COR-L47 (cell line): ENCODE measurements at places on chromosomes 16 and 17.

DNA sequence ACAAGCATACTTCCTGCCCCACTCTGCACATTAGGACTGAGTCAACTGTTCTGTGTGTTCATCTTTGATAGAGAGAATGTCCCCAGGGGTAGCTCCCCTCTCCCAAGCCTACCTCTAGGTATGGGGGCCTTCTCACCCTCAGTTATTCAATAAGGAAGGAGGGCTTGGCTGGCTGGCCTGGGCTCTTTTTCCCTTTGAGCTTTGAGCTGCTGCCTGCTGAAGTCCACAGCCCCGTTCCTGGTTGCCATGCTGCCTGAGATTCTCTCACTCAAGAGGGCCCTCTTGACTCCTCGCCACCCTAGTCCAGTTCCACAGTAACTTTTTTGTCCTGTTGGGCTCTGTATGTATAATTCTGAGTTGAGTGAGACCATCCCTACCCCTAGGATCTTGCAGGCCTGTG is 5.1 kb downstream of the B3GNT9 start:
- no peak for DNase-seq

DNA sequence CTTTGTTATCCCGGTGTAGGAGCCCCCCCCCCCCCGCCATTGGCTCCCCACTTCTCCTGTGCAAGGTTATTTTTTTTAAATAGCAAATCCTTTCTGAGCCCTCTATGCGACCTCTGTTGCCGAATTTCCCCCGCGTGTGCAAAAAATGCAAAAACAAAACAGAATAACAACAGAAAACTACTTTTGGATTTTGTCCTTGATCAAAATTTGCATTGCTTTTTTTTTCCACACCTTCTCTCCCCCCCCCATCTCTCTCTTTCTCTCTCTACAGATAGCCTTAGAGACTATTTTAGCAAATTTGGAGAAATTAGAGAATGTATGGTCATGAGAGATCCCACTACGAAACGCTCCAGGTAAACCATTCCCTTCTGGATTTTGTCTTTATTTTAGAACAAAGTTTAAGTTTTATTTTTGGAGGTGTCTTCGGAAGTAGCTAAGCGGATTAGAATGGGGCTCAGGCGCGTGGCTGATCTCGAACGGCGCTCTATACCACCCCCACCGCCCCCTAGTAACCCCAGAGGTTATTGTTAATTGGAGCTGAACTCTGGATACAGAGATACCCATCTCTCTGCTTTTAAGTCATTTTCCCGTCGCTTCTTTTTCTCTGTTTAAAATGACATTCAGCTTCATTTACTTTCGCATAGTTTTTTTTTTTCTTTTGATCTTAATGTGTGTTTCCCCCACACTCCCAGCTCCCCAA is 1.0 kb downstream of the MSI2 start:
- no peak for DNase-seq

- DNase-seq = no peak
Measured at GRCh38 chr17:28097901-28098300, 55.4 kb downstream of the NLK start.

DNA sequence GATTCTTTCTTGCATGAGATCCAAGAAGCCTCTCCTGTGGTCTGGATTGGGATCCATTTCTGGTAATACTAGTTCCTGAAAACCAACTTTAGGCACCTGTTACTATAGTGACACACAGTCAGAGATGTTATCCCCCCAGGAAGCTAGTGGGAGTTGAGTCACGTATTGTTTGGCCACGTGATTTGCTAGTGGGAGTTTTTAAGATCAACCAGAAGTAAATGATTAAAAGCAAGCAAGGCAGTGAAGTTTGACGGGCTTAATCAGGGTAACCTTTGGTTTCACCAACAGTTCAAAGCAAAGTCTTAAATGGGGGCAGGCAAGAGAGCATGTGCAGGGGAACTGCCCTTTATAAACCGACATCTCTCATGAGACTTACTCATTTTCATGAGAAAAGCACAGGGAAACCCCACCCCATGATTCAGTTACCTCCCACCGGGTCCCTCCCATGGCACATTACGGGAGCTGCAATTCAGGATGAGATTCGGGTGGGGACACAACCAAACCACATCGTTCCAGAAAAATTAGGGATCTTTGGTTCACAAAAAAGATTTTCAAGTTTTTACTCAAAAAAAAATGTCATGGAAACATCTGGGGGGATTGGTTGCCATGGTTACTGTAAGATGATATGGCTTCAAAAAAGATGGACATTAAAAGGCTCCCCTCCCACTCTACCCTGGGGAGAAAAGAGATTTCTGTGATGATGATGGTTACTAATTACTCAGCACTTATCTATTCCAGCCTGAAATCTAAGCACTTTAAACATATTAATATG is 483.1 kb upstream of the ERCC4 start:
- DNase-seq = no peak

DNA sequence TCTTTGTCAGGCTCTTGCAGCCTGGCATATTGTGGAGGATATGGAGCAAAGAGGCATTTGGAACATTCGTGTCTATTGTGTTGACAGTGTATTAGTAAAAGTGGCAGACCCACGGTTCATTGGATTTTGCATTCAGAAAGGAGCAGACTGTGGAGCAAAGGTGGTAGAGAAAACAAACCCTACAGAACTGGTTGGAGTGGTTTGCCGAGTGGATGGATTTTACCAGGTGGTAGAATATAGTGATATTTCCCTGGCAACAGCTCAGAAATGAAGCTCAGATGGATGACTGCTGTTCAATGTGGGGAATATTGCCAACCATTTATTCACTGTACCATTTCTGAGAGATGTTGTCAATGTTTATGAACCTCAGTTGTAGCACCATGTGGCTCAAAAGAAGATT is 44.5 kb downstream of the EFCAB13 start:
- no peak for DNase-seq

DNA sequence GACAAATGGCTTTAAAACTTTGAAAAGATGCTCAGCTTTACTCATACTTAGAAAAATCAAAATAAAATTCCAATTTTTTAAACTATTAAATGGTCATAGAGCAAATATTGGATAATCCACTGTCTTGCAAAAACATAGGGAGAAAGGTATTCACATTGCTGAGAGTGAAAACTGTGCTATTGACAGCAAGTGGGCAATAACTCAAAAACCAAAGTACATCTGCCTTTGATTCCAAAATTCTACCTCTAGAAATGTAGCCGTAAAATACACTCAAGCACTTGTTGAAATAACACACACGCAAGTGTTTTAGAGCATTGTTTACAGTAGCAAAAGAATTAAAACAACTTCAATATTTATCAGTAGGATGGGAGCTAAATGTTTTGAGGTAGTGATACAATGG is 210.6 kb upstream of the HS3ST3A1 start:
- no peak for DNase-seq

DNA sequence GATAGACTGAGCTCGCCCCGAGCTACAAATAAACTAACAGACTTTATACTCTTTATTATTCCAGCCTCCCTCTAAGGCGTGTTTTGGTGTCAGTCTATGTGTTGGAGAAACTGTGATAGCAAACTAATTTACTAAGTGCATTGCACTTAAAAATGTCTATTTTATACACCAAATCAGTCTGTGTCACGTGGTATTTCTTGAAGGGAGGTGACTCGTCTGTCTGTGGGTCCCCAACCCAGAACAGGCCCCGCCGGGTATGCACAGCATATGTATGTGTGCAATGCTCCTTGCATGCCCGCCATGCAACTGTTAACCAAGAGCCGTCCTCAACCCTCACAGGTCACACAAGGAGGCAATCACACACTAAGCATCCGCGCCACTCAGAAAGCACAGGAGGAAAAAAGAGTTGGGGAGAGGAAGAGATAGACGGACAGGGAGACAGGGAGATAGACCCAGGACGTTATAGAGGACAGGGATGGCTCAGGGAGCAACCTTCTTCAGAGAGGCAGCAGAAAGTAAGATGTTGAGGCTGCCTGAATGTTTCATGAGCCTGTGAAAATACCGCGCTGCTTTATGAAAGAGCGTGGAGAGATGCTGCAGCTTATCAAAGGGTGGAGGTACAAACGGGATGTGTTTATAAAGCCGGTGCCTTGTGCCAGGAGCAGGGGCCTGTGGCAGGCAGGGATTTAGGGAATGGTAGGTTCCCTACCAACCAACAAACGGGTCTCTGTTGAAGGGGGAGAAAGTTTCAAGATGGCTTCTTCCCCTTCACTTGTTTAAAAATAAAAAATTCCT is 4.2 kb downstream of the RBFOX3 start:
- no peak for DNase-seq

- no peak for DNase-seq
Measured at GRCh38 chr17:76720211-76720610, 6.2 kb downstream of the JMJD6 start.

DNA sequence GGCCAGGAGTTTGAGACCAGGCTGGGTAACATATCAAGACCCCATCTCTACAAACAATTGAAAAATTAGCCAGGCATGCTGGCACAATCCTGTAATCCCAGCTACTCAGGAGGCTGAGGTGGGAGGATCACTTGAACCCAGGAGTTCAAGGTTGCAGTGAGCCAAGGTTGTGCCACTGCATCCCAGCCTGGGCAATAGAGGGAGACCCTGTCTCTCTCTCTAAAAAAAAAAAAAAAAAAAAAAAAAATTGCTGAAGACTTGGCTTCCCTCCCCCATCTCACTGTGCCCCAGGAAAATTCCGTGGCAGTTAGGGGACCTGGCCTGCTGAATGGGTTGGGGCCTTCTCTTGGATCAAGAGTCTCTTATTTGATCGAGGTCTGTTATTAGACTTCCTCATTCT is at the start of gene ODF4:
TSS of gene ODF4 (plus strand) at position 301 of the 400 bp plus-strand sequence. CDS start 212 bp downstream, outside the sequence.
- no peak for DNase-seq

DNA sequence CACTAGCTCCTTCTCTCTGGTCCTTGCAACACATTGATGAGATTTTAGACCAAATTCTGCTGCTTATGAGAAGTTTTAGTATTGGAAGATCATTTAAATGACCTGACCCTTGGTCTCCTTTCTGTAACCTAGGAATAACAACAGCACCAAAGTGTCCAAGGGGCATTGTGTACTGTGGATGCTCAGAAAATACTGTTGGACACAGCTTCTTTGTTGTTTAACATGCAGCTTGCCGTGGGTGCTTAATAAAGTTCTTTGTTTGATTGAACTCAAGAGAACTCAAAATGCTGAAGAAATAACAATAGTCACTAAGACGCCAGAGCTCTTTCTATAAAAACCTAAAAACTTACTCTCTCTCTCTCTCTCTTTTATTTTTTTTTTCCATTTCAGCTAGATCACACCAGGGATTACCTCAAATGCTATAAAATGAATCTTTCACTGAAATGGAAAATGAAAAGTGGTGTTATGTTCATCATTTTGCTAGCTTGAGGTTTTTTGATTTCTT is 548.9 kb upstream of the CDH8 start:
- DNase-seq = no peak

DNA sequence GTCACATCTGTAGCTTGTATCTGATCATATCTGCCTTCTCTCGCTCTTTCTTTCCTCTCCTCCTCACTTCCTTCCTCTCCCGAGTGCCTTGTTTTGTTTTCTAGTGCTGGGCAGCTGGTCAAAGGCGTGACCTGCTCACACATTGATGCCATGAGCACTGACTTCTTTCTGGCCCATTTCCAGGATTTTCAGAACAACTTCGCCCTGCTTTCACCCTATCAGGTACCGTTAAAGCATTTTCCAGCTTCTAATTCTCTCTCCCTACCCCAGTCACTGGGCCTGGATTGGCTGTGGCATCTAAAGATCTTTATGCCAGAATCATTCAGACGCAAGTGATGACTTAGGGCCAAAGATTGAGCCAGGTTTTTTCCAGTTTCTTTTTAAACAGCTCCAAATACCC is 55.5 kb downstream of the OTOA start:
- no peak for DNase-seq

- no peak for DNase-seq
Measured at GRCh38 chr16:24070851-24071250, 185.3 kb upstream of the CACNG3 start.

GRCh38 chr16:60404401-60404800 is 1631.8 kb downstream of the CDH8 start:
- no peak for DNase-seq

GRCh38 chr16:3952737-3953131 is 72.2 kb upstream of the CREBBP start:
- DNase-seq = no peak

DNA sequence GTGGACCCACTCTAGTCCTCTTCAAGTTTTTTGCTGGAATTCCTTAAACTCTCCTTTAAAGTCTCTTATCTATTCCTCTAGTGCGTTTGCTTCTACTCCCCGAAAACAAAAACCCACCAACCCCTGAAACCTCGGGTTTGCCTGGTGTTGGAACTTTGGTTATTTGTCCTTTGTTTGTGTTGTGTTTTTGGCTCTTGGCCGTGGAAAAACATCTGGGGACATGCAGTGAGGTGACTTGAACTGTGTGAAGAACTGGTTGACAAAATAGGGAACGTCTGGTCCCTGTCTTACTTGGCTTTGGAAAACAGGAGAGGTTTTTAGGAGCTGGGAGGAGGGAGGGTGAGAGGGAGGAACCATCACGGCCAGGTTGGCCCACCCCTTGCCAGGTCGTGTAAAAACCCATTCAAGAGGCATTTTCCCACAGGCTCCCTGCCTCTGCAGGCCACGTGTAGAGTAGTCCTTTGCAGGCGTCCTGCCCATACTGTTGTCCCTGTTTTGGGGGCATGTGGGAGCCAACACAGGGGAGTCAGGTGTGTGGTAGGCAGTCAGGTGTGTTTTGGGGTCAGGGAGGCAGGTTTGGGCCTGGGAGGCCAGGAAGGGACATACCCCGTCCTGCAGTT is 169.3 kb downstream of the RAB11FIP4 start:
- no peak for DNase-seq

DNA sequence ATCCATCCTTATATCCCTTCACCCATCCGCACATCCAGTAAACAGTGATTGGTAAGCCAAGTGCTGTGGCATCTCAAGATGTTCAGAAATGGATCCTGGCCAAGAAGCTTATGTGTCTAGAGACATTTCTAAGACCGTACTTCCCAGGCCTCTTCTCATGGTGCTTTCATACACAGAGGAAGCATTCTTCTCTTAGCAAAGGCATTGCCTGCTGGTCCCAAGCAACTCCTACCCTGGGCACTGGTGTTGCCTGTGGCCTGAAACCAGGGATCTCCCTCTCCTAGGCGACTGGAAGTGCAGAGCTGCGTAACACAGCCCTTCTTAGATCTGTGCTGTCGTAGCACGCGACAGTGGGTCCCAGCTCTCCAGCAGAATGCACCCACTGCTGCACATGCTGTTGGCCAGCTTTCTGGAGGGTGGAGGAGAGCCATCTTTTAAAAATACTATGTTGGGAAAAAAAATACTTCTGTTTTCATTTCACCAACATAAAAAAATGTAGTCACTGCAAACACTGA is 182.9 kb downstream of the CCDC182 start:
- DNase-seq = no peak
